ENCODE measurements at places on chromosomes 1 and 21. TPM values are rescaled to one million over a fixed set of nuclear protein-coding genes. Genes with fewer than 3 reads are reported as not detected.

The PM20D1 gene
- total RNA-seq, result not detected

The KRTAP19-3 gene
- total RNA-seq, result not detected

The SAMD13 gene
- 0.39 TPM for total RNA-seq

The LRRC71 gene
- total RNA-seq, result not detected

The CRNN gene
- total RNA-seq, result not detected

The NEXN gene
- 6.3 TPM for total RNA-seq

The LRRN2 gene
- total RNA-seq, result 11.8 TPM
